ENCODE measurements at places on chromosomes 5 and 9. TPM values are rescaled to one million over a fixed set of nuclear protein-coding genes. Genes with fewer than 3 reads are reported as not detected.
A peak's percentile ranks its signal among the peaks of the same experiment; 100 is the strongest.

GRCh38 chr5:130462516-130462915, 558.3 kb downstream of the CHSY3 start:
- no peaks in the 10 kb centered on the region for H3K4me1 ChIP-seq
- H3K27ac ChIP-seq, result no peak overlapping the region
- no peaks in the 10 kb centered on the region for H3K27me3 ChIP-seq
- H3K36me3 ChIP-seq, result no peaks in the 10 kb centered on the region
- DNase-seq, result no peak

The CD72 gene
- 0.36 TPM for total RNA-seq

DNA sequence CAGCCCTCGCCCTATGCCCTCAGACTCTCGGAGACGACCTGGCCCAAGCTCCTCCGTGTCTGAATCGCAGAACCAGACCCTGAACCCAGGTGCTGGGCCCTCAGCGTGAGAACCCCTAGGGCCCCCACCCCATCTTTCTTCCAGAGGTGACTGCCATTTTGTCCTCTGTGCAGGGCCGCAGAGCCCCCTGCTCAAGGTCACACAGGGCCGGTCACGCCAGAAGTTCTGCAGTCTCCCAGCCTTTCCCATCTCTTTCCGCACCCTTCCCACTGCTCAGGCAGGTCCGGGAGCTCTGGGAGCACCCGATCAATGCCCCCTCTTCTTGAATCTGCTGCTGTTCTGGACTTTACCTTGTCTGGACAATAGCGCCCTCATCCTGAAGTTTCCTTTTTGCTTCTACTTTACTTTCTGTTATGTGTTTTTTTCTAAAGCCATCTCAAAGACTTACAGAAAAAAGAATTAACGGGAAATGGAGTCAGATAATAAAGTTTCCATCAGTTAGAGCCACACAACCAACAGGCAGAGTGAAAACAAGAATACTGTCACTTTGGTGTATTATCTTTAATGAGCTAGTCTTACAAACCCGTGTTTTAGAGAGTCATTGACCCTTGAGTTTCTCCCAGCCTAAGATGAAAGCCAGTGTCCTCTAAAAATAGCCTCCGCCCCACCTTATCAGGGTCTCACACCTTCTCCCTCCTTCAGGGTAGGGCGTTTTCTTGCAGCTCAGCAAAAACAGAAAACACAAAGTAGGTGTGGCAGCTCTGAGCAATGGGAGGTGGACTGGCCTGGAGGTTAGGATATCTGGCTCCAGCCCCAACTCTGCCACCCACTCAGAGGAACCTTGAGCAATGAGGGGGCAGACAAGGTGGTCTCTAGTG, 1.8 kb downstream of the TMOD1 start:
- H3K4me1 ChIP-seq, result peaks cover 36% of the 10 kb centered on the region
- no peaks in the 10 kb centered on the region for H3K36me3 ChIP-seq
- H3K27ac ChIP-seq, result peak overlapping the region; percentile 92
- H3K27me3 ChIP-seq, result no peaks in the 10 kb centered on the region

The SPINK1 gene
- total RNA-seq, result not detected

GRCh38 chr5:134153241-134153640, 23.5 kb downstream of the SKP1 start:
- peaks cover 23% of the 10 kb centered on the region for H3K4me1 ChIP-seq
- no peaks in the 10 kb centered on the region for H3K27me3 ChIP-seq
- no peak overlapping the region for H3K27ac ChIP-seq

GRCh38 chr5:130616161-130616560, 548.9 kb downstream of the HINT1 start:
- no peak overlapping the region for H3K27ac ChIP-seq
- H3K4me1 ChIP-seq, result no peaks in the 10 kb centered on the region
- no peaks in the 10 kb centered on the region for H3K27me3 ChIP-seq
- H3K36me3 ChIP-seq, result no peaks in the 10 kb centered on the region

- no peaks in the 10 kb centered on the region for H3K27me3 ChIP-seq
- H3K4me3 ChIP-seq, result no peak overlapping the region
- no peaks in the 10 kb centered on the region for H3K4me1 ChIP-seq
- no peak for DNase-seq
- no peaks in the 10 kb centered on the region for H3K36me3 ChIP-seq
- no peak overlapping the region for H3K27ac ChIP-seq
Measured at GRCh38 chr5:138743484-138743883, 9.7 kb upstream of the CTNNA1 start.

The CFAP77 gene
- total RNA-seq, result not detected

- no peaks in the 10 kb centered on the region for H3K27me3 ChIP-seq
- H3K4me1 ChIP-seq, result no peaks in the 10 kb centered on the region
- H3K4me3 ChIP-seq, result no peak overlapping the region
- DNase-seq, result no peak
- H3K36me3 ChIP-seq, result no peaks in the 10 kb centered on the region
Measured at GRCh38 chr5:63822614-63823013, 139.6 kb downstream of the HTR1A start.

The CHSY3 gene
- 3.3 TPM for total RNA-seq

The FTMT gene
- not detected for total RNA-seq

The PHF24 gene
- total RNA-seq, result 0.66 TPM

The RNF224 gene
- not detected for total RNA-seq

The BTNL3 gene
- total RNA-seq, result not detected

- H3K36me3 ChIP-seq, result no peaks in the 10 kb centered on the region
- no peaks in the 10 kb centered on the region for H3K4me1 ChIP-seq
Measured at GRCh38 chr5:164581889-164582288, 1076.5 kb downstream of the MAT2B start.

All from sigmoid colon (tissue), 7 donors.